Smooth muscle cell of the pulmonary artery (primary cell): ENCODE measurements at places on chromosomes 2 and 18. TPM values are rescaled to one million over a fixed set of nuclear protein-coding genes. Genes with fewer than 3 reads are reported as not detected.

NEUROD1 gene
- not detected in 2 replicates for total RNA-seq

CD8B2 gene
- total RNA-seq, result not detected in 2 replicates

MAIP1 gene
- total RNA-seq, result 19.8 and 20.3 TPM in 2 replicates

PUM2 gene
- 70.9 and 72.3 TPM in 2 replicates for total RNA-seq

TUBA3D gene
- 0.10 TPM in 1 of 2 replicates, not detected in the other for total RNA-seq

SPAG16 gene
- 18.5 and 27.8 TPM in 2 replicates for total RNA-seq

PDCD1 gene
- total RNA-seq, result not detected in 2 replicates

CNNM4 gene
- total RNA-seq, result 4.4 and 5.0 TPM in 2 replicates

SLC4A3 gene
- 4.0 and 7.0 TPM in 2 replicates for total RNA-seq

B3GNT7 gene
- total RNA-seq, result 0.52 and 1.1 TPM in 2 replicates

TCF7L1 gene
- 5.1 and 5.2 TPM in 2 replicates for total RNA-seq

ALPI gene
- total RNA-seq, result not detected in 2 replicates

TYW5 gene
- total RNA-seq, result 6.4 and 7.7 TPM in 2 replicates

STAT4 gene
- 0.56 and 5.4 TPM in 2 replicates for total RNA-seq

OTX1 gene
- total RNA-seq, result 0.13 TPM in 1 of 2 replicates, not detected in the other

RTP5 gene
- not detected in 2 replicates for total RNA-seq

SULT1C4 gene
- 0.13 and 0.17 TPM in 2 replicates for total RNA-seq

MAL gene
- not detected in 2 replicates for total RNA-seq

MATN3 gene
- 1.5 and 3.4 TPM in 2 replicates for total RNA-seq

GRP gene
- total RNA-seq, result not detected in 2 replicates

LHCGR gene
- total RNA-seq, result not detected in 2 replicates

DPP4 gene
- total RNA-seq, result 39.1 and 50.5 TPM in 2 replicates

CHRNG gene
- total RNA-seq, result not detected in 2 replicates

IL36B gene
- total RNA-seq, result not detected in 2 replicates

CFC1B gene
- total RNA-seq, result not detected in 2 replicates

NT5DC4 gene
- total RNA-seq, result 0.33 TPM in 1 of 2 replicates, not detected in the other

CCDC68 gene
- total RNA-seq, result 4.4 and 15.1 TPM in 2 replicates

E2F6 gene
- total RNA-seq, result 8.5 and 10.1 TPM in 2 replicates

ASB18 gene
- total RNA-seq, result not detected in 2 replicates

C2orf78 gene
- total RNA-seq, result not detected in 2 replicates

IL36G gene
- total RNA-seq, result not detected in 2 replicates

RAPGEF4 gene
- total RNA-seq, result 3.8 and 5.0 TPM in 2 replicates

FOXD4L1 gene
- 0.13 and 0.17 TPM in 2 replicates for total RNA-seq

CD207 gene
- total RNA-seq, result not detected in 2 replicates

HRH4 gene
- total RNA-seq, result 0.07 and 0.17 TPM in 2 replicates

TEX44 gene
- total RNA-seq, result not detected in 2 replicates
